Activated T-helper 1 cell treated with anti-CD3 and anti-CD28 coated beads, Interleukin-12 subunit alpha, Interleukin-12 subunit beta, Interleukin-2, Interleukin-4 antibody, amounts not matched to agents 30 ng/mL and 10 ng/mL and 1 ng/mL, durations not matched to agents 14 hours and 24 hours and 36 hours (primary cell): ENCODE measurements at places on chromosomes 6 and 20.

DNA sequence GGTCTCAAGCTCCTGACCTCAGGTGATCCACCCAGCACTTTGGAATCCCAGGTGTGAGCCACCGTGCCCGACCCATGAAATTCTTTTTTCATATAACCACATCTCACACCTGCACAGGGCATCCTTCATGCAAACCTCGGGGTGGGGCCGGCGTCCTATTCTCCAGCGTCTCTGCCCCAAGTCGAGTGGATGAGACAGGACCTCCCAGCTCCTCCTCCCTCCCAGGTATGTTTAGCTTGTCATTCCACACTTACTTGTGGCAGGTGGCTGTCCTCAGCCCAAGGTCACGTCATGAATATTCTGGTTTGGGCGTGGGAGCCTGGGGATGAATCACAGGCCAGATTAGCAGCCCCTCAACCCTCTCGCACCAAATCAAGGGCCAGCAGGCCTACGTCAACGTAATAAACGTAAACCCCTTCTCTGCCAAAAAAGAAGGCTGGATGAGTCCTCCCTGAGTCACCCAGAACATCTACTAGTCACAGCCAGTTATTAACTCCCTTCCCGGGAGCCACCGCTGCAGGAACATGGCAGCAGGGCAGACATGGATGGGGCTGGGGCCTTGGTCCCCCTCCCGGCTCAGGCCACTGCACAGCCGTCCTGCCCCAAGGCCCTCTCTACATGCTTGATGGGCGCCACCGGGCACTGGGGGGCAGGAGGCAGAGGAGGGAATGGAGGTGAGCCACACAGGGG lies 91.7 kb downstream of the YTHDF1 start:
- no peak for DNase-seq

- no peak for DNase-seq
These were observed 45.6 kb downstream of the DUSP22 start for GRCh38 chr6:337805-338368.

DNA sequence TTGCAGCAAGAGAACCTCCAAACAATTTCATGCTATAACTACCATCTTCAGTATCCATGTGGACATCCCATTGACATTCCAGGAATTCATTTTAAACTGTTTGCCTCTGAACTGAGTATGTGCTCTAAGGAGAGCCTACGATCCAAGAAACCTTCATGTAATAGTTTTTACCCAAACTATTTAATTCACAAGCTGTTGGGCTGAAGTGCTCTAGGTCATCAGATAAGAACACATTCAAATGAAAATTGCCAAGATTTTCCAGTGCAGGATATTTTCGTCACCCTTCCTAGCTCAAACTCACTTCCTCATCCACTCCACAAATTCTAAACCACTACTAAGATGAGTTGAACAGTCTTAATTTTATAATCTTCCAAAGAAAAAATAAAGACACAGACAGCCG lies 12.8 kb downstream of the RSPO3 start:
- no peak for DNase-seq

GRCh38 chr6:3753228-3753835 lies 1.8 kb upstream of the PXDC1 start:
- no peak for DNase-seq

DNA sequence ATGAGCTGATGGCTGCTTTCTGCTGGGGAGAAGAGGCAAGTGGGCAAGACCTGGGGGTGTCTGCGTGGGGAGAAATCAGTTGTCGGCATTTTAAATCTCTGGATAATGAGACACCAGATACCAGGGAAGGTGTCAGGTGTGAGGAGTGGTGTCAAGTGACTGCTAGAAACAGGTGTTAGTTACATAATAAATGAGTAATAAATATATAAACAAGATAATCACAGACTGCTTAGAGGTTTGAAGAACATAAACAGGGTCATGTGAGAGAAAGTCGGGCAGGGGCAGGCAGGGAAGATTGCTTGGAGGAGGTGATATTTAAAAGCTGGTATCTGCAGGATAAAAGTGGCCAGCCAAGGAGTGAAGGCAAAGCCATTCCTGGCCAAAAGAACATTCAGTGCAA lies 87.2 kb upstream of the RIN2 start:
- no peak for DNase-seq

- DNase-seq = no peak
These were observed 88.2 kb upstream of the MPC1 start for GRCh38 chr6:166470863-166471410.

DNA sequence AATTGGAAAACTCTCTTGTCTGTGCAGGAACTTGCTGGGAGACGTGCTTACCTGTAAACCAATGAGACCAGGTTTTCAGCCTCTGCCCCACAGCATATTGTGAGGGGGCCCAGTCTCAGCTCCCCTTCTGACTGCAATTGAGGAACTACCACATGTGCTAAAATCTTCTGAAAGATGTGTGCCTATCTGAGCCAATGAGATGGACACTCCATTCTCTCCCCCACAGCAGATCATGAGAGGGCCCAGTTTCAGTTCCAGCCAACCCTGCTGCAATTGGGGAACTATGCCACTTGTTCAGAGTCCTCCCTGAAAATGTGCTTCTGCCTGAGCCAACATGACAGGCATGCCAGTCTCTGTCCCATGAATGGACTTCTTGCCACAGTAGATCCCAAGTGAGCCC lies 20.9 kb upstream of the PI3 start:
- no peak for DNase-seq

GRCh38 chr6:111845441-111845871 lies 27.8 kb downstream of the FYN start:
- DNase-seq = no peak

DNA sequence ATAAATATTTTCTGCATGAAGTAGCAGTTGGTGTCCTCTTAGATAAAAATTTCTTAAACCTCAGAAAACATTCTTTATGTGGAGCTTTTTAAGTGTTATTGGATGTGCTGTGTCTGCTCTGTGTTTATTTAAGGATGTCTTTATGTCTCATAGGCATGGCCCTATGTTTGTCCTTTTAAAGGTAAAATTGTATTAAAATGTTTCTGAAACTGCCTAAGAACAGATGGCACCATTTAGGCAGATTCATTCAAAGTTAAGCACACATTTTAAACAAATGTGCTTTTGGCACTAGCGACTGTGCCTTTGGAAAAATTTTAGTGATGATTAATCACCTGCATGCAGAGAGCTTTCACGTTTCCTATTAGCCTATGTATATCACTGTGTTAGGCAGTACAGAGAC lies 125.2 kb downstream of the KIF6 start:
- DNase-seq = no peak

- DNase-seq = no peak
These were observed 343 bp downstream of the SNAP91 start for GRCh38 chr6:83708546-83708969.

DNA sequence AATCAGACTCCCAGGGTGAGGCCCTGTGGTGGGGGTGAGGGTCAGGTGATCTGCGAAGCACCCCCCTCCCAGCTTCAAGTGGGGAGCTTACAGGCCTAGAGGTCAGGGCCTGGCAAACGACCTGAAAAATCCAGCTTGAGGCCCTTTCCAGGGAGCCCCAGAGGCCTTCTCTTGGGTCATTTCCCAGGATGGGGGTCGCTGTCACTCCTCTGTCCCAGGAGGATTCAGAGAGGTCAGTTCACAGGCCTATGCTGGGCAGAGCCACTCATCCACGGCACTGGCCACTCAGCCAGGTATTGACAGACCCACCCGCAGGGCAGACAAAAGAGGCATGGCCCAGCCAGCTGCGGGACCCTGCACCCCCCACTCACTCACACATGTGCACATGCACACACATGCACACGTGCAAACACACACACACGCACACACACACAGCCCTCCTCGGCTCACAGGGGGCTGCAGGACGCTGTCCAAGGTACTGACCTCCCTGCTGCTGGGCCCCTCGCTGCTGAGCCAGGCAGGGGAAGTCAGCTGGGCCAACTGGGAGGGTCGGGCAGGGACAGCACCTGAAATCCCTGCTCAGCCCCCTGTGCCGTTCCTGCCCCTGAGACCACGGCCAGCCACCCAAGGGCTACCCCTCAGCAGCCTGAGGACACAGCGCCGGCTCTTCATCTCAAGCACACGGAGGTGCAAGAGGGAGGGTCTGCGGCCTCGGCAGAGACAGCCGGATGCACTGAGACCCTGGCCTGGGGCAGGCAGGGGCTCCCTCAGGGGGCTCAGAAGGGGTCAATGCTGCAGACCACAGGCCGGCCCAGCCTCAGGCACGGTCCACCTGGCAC lies 113.8 kb downstream of the TAF4 start:
- no peak for DNase-seq

GRCh38 chr6:35215665-35216411 lies 2.1 kb downstream of the SCUBE3 start:
- no peak for DNase-seq

GRCh38 chr6:49923826-49924225 lies 40.1 kb downstream of the DEFB114 start:
- no peak for DNase-seq

GRCh38 chr6:157761331-157761921 lies 61.6 kb upstream of the SNX9 start:
- DNase-seq = peak; percentile 54

GRCh38 chr6:31620586-31621319 lies at the start of gene PRRC2A:
Gene PRRC2A, plus strand, starts transcription at chr6:31620715. Its CDS starts 2,075 bp downstream, at chr6:31622790.
- peak; percentile 71 for DNase-seq

DNA sequence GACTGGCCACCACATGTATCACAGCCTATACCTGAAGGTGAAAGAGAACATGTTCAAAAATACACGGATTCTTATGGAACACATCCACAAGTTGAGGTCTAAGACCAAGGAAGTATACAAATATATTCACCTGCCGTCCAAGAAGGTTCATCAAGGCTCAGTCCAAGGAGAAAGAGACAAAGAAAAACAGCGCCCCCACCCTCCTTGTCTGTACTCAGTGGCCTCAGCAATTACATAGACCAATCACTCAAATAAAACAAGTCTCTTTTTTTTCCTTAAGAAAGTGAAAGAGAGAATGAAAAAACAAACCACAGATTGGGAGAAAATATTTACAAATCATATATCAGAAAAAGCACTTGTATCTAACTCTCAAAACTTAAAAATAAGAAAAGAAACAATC lies 19.5 kb downstream of the CPXM1 start:
- no peak for DNase-seq

- no peak for DNase-seq
These were observed 128.8 kb upstream of the SYNCRIP start for GRCh38 chr6:85771455-85771854.

DNA sequence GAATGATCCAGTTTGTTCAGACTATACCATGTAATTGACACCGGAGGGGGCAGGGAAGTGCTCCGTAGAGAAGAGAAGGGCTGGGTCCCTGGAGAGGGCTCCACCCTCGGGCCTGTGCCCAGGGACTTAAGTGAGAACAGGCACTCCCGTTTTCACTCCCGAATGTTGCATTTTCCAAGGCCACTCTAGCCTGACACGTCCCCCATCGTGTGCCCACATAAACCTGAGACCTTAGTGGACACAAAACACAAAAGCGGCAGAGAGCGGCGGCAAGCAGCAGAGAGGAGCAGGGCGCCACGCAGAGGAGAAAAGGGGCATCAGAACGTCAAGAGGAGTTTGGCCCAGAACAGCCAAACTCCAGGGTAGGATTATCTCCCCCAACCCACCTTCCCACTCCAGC lies 1405.1 kb downstream of the GRIK2 start:
- DNase-seq = no peak

GRCh38 chr20:59182401-59183044 lies 18.9 kb downstream of the ZNF831 start:
- no peak for DNase-seq
